Muscle of leg (tissue), 16 donors: ENCODE measurements at places on chromosomes 13 and 19. TPM values are rescaled to one million over a fixed set of nuclear protein-coding genes. Genes with fewer than 3 reads are reported as not detected.
A peak's percentile ranks its signal among the peaks of the same experiment; 100 is the strongest.

The NUFIP1 gene
- total RNA-seq = 4.3 TPM

The ADPRHL1 gene
- 212 TPM for total RNA-seq

The FAM216B gene
- 0.09 TPM for total RNA-seq

The LILRA6 gene
- 0.71 TPM for total RNA-seq

The PEAK3 gene
- total RNA-seq = not detected

The ZNF490 gene
- total RNA-seq = 4.8 TPM

- DNase-seq = no peak
Observed at GRCh38 chr19:6930190-6930589, 42.8 kb downstream of the ADGRE1 start.

DNA sequence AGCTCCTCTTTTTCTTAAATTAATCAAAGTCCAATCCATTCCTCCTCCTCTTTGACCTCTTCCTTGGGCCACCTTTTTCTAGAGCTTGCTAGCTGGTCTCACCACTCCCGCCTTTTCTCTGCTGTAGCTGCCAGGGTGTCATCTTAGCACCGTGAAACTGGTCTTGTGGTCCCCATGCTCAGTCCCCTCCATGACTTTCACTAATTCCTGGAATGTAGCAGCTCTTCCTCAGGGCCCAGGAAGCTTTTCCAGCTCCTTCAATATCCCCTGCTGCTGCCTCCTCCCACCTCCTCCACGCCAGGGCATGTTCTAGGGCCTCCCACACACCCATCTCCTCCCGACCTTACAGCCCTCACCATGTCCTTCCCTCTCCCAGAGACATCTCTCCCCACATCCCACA lies 222.2 kb downstream of the MYO16 start:
- DNase-seq = peak; percentile 17

DNA sequence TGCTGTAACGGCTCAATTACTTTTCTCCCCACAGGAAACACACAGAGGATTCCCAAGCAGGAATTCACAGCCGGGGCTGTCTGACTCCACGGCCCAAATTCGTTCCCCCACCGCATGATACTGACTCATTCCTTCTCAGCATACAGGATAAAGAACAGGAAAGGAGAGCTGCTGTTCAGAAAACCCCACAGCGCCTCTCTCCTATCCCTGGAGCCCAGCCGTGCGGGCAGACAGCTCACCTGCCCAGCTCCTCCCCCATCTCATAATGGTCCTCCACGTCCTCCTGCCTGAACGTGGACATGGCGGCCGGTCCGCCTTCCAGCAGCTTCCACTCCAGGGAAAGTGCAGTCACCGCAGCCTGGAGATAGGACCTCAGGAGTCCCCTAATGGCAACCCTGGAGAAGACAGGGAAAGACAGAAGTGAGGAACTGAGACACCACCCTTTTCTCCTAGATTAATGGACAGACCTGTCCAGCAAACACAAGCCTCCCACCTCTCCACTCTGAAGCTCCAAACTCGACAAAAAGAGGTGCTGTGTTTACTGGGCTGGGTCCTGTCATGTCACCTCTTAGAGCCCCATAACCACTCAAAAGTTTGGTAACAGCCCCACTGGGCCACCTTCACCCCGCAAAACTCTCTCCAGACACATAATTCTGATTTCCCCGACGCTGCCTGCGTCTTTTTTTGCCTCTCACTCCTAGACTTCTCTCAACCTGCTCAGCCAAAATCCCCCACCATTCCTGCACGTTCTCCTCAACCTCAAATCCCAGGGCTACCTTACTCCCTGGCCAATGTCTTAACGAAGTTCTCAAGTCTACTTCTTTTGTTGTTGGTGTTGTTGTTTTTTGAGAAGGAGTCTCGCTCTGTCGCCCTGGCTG lies 1.2 kb downstream of the DAPK3 start:
- DNase-seq = peak; percentile 40

DNA sequence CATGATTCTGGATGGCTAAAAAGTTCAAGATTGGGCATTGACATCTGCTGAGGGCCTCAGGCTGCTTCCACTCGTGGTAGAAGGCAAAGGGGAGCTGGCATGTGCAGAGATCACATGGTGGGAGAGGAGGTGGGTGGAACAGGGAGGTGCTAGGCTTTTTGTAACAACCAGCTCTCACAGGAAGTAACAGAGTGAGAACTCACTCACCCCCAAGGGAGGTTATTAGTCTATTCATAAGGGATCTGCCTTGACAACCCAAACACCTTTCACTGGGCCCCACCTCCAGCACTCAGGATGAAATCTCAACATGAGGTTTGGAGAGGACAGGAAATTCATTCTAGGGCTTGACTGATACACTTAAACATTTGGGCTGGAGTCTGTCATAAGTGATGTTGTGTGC lies 197.7 kb upstream of the RNF113B start:
- DNase-seq = no peak

- DNase-seq = no peak
Observed at GRCh38 chr13:95403349-95404140, 102.3 kb upstream of the ABCC4 start.

- DNase-seq = peak; percentile 89
Observed at GRCh38 chr13:20814224-20814910, 40.6 kb upstream of the EEF1AKMT1 start.

DNA sequence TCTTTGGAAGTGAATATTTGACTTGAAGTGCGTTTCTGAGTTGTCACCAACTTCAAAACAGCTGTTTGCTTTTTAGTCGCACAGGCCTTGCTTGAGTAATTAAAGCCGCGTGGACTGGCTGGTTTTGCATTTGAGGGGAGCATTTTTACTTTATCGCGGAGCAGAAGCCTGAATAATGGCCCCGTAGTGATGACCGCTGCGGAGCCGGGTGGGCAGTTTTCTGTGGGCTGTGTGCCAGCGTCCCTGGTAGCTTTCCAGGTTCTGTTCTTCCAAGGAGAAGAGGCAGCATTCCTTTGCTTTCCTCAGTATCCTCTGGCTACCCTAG lies 1.1 kb downstream of the NAA16 start:
- DNase-seq = peak; percentile 60

DNA sequence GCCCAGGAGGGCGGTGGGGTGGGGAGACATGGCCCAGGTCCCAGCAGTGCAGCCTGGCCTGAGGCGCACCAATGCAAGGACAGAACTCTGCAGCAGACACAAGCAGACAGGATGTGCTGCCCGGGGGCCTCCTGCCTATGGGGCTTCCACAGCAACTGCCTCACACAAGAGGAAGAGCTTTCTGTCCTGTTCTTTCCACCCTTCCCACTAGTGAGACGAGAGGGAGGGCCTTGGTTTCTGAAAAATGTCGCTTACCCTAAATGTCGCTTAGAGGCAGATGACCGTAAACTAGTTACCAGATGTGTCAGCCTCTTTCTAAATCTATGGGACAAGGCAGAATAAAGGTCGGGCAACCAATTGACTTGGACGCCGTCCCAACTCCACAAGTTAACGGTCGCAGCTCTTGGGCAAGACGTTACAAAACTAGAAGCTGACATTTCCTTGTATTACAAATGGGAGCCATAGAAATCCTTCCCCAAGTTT lies at the start of gene LAIR1:
LAIR1 (minus strand) TSS at position 157 of the 483 bp plus-strand sequence; CDS start at position 30, 127 bp downstream.
- peak; percentile 69 for DNase-seq

GRCh38 chr19:23769691-23770468 lies 11.2 kb upstream of the ZNF681 start:
- no peak for DNase-seq

DNA sequence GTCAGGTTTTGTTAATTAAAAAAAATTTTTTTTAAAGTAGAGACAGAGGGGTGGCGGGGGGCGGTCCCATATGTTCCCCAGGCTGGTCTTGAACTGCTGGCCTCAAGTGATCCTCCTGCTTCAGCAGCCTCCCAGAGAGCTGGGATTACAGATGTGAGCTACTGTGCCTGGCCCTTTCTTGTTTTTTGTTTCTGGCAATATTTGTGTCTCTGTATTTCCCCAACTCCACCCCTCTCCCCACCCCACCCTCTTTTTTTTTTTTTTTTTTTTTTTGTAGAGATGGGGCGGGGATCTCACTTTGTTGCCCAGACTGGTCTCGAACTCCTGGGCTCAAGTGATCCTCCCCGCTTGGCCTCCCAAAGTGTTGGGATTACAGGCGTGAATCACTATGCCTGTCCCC lies 600 bp upstream of the CAPN12 start:
- DNase-seq = no peak

- DNase-seq = no peak
Observed at GRCh38 chr13:94192431-94192975, 287.0 kb downstream of the DCT start.

- no peak for DNase-seq
Observed at GRCh38 chr13:109738298-109738746, 48.1 kb downstream of the IRS2 start.

DNA sequence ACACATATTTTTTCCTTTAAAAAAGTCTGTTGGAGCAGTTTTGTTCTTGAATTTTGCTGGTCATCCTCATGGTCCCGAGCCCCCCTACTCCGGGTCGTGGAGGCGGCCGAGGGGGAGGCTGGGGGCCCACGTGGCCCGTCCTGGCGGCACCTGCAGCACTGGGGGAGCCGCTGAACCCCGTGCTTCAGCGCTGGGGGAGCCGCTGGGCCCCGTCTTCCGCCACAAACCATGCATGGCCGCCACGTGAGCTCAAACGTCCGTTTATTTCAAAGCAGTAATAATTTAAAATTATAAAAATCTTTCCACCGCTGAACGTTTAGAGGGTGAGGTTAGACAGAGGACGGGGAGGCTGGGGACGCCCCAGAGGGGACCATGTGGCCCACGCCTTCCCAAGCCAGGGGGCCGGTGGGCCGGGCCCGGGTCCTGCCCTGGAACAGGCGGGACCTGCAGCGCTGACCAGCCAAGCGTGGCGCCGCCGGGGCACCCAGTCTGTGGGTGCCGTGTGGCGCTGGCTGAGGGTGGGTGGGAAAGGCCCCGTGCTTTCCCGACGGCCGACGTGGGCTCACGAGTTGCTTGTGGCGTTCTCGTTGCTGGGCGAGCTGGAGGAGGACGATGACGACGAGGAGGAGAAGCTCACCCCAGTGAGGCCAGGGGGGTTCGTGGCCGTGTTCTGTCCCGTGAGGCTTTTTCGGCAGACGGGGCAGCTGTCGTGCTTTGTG lies 8.0 kb downstream of the FGF22 start:
- DNase-seq = no peak

DNA sequence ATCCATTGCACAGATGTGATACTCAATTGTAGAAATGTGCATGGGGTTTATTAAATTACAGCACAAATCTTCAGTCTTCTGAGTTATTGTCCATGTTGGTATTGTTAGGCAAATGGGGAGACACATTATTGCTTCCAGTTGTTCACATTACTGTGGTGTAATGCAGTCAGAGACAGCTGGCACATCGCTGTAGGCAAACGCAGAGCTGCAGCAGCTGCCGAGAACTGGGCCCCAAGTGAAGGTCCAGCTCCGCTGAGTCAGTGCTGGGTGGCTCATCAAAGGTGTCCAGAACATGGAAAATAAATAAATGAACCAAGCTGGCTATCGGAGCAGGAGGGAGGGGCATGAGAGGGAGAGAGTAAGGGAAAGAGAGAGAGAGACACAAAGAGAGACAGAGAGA lies 299.1 kb upstream of the OBI1 start:
- peak; percentile 38 for DNase-seq

DNA sequence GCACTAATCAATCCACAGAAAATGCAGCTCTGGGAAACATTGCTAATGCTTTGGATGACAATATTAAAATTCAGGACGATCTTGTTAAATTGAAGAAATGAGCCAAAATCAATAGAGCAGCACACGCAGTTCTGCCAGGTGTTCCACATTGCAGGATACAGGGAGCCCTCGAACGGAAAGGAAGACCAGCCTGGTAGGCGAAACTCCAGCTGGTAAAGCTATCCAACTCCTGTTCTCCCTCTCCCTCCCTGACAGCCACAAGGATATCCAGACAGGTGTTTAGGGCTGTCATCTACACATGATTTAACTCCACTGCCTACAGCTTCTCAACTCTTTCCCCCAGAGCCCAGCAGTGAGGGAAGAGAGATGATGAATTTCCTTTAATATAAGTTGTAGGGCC lies 67.7 kb downstream of the EPSTI1 start:
- peak; percentile 51 for DNase-seq

DNA sequence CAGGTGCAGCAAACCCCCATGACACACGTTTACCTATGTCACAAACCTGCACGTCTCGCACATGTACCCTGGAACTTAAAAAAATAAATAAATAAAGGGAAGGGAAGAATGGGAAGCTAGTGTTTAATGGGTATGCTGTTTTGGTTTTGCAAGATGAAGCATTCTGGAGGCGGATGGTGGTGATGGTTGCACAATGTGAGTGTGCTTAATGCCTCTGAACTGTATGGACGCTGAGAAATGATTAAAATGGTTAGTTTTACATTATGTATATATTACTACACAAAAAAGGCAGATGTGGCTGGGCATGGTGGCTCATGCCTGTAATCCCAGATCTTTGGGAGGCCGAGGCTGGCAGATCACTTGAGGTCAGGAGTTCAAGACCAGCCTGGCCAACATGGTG lies 17.8 kb downstream of the NFILZ start:
- DNase-seq = no peak

- no peak for DNase-seq
Observed at GRCh38 chr13:113851480-113851803, 12.4 kb downstream of the GAS6 start.

DNA sequence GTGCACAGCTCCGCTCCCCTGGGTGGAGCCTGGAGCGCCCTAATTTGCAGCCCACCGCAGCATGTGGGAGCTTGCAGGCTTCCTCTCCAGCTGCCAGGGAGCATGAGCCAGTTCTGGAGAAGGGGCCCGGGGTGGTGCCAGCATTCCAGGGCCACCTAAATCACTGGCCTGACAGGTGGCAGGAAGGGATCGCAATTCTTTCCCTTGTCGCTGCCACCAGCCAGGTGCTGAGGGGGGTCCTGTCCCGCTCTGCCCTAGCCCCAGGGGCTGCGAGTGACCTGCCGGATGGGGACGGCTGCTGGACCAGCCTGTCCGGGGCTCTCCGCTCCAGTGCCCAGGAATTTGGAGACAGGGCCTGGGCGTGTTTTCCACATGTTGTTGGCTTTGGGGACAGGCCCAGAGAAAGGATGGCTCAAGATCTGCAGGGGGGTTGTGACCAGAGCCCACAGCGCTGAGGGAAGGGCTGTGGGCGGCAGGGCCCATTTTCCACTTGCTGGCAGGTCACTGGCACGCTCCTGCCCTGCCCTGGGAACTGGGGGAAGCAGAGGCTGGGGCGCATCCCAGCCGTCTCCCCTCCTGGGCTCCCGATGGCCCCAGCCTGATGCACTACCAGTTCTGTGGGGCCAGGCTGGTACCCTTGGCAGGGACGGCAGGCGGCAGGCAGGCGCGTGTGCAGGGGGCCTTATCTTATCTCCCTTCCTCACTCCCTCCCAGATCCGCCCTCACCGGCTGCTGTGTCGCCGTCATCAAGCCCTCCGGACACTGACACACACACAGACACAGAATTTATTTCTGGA lies 9.5 kb downstream of the NDUFA11 start:
- peak; percentile 51 for DNase-seq

GRCh38 chr13:106468207-106468606 lies 67.3 kb downstream of the EFNB2 start:
- DNase-seq = peak; percentile 25

DNA sequence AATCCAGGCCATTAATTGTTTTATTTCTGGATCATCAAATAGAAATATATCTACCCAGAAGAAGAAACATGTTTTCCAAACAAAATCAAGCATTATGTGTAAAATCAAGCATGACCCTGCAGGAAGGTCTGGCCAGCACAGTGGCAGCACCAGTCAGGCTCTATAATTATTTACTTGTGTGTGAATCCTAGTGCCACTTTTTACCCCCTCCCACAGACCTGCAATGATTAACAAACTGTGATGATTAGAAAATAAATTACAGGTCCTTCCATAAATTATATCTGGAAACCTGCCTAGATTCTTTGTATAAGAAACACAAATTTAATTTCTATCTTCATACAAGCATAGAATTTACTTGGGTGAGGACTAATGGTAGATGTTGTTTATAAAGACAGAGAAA lies 186.1 kb downstream of the GPC6 start:
- DNase-seq = no peak
